Choroid plexus epithelial cell (primary cell): ENCODE measurements at places on chromosomes 12 and 14.

DNA sequence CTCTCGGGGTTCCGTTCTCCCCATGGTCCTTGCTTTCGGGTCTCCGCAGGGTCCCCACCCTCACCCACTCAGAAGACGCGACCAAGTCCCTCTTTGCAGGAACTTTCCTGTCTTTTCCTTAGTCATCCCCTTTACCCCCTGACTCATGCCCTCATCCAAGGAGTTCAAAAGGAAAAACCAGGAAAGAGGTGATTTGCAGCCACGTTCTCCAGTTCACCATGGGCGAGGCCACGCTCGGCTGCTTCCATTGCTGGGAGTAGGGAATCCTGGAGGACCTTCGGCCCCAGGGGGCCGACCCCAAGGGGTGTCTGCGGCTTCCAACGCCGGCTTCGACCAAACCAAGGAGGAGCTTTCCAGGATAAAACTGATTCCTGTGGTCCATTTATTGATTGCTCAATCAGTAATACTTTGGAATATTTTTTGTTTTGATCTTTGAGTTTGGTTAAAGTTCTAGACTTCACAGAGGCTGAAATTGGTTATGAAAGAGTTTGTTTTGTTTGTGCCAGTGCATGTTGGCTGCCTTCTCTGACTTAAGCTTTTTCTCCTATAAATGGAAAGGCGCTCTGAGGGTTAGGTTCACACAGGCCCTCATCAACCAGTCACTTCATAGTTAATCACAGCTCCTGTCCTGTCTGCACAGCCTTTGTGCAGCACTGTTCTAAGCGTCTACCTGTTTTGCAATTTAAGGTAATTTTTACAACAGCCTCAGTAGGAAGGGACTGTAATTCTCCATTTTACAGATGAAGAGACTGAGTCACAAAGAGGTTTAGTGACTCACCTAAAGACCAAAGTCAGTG is 827 bp downstream of the ALDH2 start:
- peak; percentile 23 for DNase-seq

GRCh38 chr12:53389702-53390101 is 9.7 kb downstream of the SP1 start:
- DNase-seq, result no peak

DNA sequence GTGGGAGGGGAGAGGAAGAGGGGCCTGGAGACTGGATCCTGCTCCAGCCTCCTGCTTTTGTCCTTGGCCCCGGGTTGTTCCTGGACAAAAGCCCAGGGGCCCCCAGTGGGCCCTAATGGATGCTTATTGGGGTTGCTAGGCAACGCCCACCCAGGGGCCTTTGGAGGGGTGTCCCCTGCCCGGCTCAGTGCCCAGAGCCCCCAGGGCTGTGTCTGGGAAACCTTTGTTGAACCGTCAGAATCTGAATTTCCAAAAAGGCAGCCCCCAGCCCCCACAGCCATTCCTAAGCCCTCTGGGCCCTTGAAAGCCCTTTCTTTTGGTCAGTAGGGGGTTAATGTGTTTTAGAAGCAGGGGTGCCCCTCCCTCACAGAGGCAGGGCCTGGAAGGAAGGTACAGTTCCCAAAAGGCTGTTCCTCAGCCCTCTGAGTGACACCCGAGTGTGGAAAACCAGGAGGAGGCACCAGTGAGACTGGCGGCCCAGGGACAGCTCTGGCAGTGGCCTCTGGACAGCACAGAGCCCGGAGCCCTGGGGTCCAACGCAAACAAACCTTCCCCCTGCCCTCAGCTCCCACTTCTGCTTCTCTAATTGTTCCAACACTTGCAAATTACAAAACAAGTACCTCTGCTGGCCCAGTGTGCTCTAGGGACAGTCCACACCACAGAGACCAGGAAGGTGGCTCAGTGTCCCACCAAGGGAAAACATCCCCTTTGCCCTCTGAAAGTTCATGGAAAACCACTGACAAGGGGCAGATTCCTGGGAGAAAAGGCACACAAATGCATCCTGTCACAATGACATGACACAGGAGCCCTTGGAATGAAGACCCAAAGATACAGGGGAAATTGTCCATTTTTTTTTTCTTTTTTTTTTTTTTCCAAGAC is 19.4 kb downstream of the HHIPL1 start:
- DNase-seq, result no peak

DNA sequence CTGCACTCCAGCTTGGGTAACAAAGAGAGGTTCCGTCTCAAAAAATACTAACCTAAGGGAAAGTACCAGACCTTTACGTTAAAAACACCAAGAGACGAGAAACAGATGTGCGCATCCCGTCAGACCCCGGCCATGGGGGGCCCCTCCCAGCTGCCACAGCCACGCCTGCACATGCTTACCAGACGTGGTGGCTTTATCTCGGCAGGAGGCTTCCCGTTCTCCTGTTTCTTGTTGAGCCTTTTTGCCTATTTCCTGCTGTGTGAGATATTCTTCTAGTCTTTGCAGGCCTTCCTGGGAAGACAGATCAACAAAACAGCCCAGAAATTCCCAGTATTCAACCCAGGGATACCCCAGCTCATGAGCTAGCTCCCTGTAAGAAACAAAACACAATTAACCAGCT is 23.6 kb downstream of the PGAM5 start:
- DNase-seq, result peak; percentile 84

DNA sequence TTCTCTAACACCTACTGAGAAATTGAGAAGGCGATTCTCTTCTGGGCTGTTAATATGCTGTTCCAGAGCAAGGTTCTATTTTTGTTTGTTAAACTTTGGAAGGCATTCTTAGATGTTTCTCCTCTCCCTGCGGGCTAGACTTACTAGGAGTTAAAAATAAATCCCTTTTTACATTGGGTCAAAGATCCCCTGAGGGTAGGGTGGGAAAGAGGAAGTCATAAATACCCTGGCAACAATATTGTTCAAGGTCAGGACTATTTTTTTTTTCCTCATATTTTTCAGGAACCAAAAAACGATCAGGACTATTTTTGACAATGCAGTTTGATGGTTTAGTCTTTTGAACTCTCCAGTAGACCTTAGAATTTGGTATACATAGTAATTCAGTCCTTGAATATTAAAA is 12.0 kb upstream of the SLC2A14 start:
- no peak for DNase-seq

GRCh38 chr14:24057271-24057670 is 5.5 kb downstream of the CARMIL3 start:
- DNase-seq, result no peak

DNA sequence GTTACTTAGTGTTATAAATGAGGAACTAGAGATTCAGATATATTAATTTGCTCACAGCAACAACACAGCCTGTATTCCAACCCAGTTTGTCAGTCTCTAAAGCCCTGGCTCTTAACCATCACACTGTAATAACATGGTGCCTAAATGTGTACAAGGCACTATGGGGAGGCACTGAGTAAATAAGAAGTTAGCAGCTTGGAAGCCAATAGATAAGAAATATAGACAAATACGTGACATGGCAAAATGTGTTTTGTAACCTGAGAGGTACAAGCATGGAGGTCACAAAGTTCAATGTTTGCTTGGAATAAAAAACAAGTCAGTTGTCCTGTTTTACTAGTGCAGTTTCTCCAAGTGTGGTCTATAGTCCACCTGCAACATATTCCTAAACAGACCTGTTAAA is 16.3 kb upstream of the SLCO1A2 start:
- no peak for DNase-seq

- no peak for DNase-seq
Measured at GRCh38 chr14:87971010-87971409, 22.0 kb downstream of the GALC start.

GRCh38 chr12:40055228-40055579 is 50.7 kb downstream of the SLC2A13 start:
- DNase-seq, result peak; percentile 40

- no peak for DNase-seq
Measured at GRCh38 chr12:24083838-24084237, 134.4 kb upstream of the SOX5 start.

GRCh38 chr12:111181143-111181726 is 187.7 kb downstream of the PHETA1 start:
- peak; percentile 71 for DNase-seq

DNA sequence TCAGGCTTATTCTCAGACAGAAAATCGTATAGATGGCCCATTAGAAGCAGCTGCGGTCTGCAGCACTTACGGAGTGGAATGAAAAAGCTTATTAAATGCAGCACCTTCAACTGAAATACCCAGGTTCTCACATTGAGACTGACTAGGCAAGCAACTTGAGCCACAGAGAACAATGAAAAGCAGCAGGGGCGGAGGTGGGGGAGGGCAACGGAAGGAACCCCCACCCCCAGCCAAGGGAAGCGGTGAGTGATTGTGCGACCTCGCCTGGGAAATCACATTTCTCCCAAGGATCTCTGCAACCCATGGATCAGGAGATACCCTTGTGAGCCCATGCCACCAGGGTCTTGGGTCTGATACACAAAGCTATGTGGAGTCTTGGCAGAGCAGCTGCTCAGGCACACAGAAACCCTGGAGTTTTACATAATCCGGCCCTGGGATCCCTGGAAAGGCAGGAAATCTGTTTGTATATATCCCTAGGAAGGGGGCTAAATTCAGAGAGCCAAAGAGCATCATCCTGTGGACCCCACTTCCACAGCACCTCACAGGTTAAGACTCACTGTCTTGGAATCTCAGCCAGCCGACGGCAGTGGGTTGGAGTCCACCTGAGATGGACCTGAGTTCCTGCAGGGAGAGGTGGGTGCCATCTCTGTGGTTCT is 38.1 kb downstream of the PZP start:
- no peak for DNase-seq

GRCh38 chr14:68416171-68416570 is 376.7 kb downstream of the ZFP36L1 start:
- DNase-seq, result no peak

GRCh38 chr14:91796617-91797347 is 64.9 kb upstream of the CATSPERB start:
- peak; percentile 19 for DNase-seq

- no peak for DNase-seq
Measured at GRCh38 chr12:58095002-58095401, 153.6 kb downstream of the ATP23 start.
